Cardiac muscle cell (in vitro differentiated cells and primary cell): ENCODE measurements at places on chromosomes 5 and 9. TPM values are rescaled to one million over a fixed set of nuclear protein-coding genes. Genes with fewer than 3 reads are reported as not detected.

Gene ZNF618
- 20.0 and 22.0 TPM in 2 replicates for polyA plus RNA-seq

Gene TICAM2
- 0.22 and 0.54 TPM in 2 replicates for polyA plus RNA-seq

Gene ADGRD2
- 1.7 TPM in 1 of 2 replicates, not detected in the other for polyA plus RNA-seq

Gene TESK1
- 30.3 and 30.8 TPM in 2 replicates for polyA plus RNA-seq

Gene KCNN2
- polyA plus RNA-seq, result 13.5 and 17.6 TPM in 2 replicates

Gene GRM6
- polyA plus RNA-seq, result not detected in 2 replicates

Gene LECT2
- polyA plus RNA-seq, result not detected in 2 replicates

Gene ZDHHC11
- polyA plus RNA-seq, result 5.0 and 12.4 TPM in 2 replicates

Gene FBP1
- 1.3 and 3.1 TPM in 2 replicates for polyA plus RNA-seq

Gene PARP8
- 19.8 and 25.4 TPM in 2 replicates for polyA plus RNA-seq

Gene TNC
- 7.4 and 23.9 TPM in 2 replicates for polyA plus RNA-seq

Gene FGFR4
- 0.96 and 1.8 TPM in 2 replicates for polyA plus RNA-seq

Gene AK8
- 0.70 and 1.9 TPM in 2 replicates for polyA plus RNA-seq

Gene FREM1
- 9.2 and 13.1 TPM in 2 replicates for polyA plus RNA-seq

Gene RC3H2
- 31.1 and 37.7 TPM in 2 replicates for polyA plus RNA-seq

Gene ACOT12
- polyA plus RNA-seq, result not detected in 2 replicates

Gene FOXD4L4
- polyA plus RNA-seq, result 0.11 TPM in 1 of 2 replicates, not detected in the other

Gene SLC6A19
- 0.05 and 0.32 TPM in 2 replicates for polyA plus RNA-seq

Gene C5orf63
- 0.31 and 1.6 TPM in 2 replicates for polyA plus RNA-seq

Gene LRRC19
- 0.21 and 0.44 TPM in 2 replicates for polyA plus RNA-seq

Gene SHOC1
- polyA plus RNA-seq, result 0.12 and 0.37 TPM in 2 replicates

Gene ROR2
- polyA plus RNA-seq, result 21.5 and 23.6 TPM in 2 replicates

Gene SLC36A2
- not detected in 2 replicates for polyA plus RNA-seq

Gene GABRB2
- polyA plus RNA-seq, result 3.3 and 3.6 TPM in 2 replicates

Gene MARCOL
- polyA plus RNA-seq, result 0.29 TPM in 1 of 2 replicates, not detected in the other

Gene SVEP1
- polyA plus RNA-seq, result 1.9 and 2.3 TPM in 2 replicates

Gene POU5F2
- polyA plus RNA-seq, result 0.31 and 0.64 TPM in 2 replicates

Gene GRXCR2
- not detected in 2 replicates for polyA plus RNA-seq

Gene FCN2
- polyA plus RNA-seq, result not detected in 2 replicates

Gene CDH12
- 0.56 and 0.97 TPM in 2 replicates for polyA plus RNA-seq

Gene TTLL11
- 2.6 and 6.7 TPM in 2 replicates for polyA plus RNA-seq

Gene CACNA1B
- polyA plus RNA-seq, result 0.05 and 0.39 TPM in 2 replicates

Gene SPATA31E1
- not detected in 2 replicates for polyA plus RNA-seq

Gene SPAG8
- polyA plus RNA-seq, result 4.2 and 6.1 TPM in 2 replicates

Gene C9orf43
- polyA plus RNA-seq, result 1.4 TPM in 1 of 2 replicates, not detected in the other

Gene SLC25A2
- polyA plus RNA-seq, result not detected in 2 replicates

Gene ADAMTS12
- polyA plus RNA-seq, result 29.3 and 50.4 TPM in 2 replicates

Gene FGF1
- not detected in 2 replicates for polyA plus RNA-seq

Gene WNK2
- polyA plus RNA-seq, result 34.5 and 88.3 TPM in 2 replicates

Gene ELAVL2
- polyA plus RNA-seq, result 3.2 and 9.8 TPM in 2 replicates

Gene FOXI1
- polyA plus RNA-seq, result not detected in 2 replicates
